ENCODE measurements at places on chromosomes 16 and 17.

- DNase-seq: no peak
Measured at GRCh38 chr17:8674344-8675305, 44.1 kb upstream of the MYH10 start.

- no peak for DNase-seq
Measured at GRCh38 chr17:40410082-40410481, 7.6 kb downstream of the TOP2A start.

GRCh38 chr17:18008496-18009268 lies 30.3 kb downstream of the ATPAF2 start:
- DNase-seq: no peak

GRCh38 chr17:17035490-17035889 lies 6.8 kb upstream of the MPRIP start:
- no peak for DNase-seq

DNA sequence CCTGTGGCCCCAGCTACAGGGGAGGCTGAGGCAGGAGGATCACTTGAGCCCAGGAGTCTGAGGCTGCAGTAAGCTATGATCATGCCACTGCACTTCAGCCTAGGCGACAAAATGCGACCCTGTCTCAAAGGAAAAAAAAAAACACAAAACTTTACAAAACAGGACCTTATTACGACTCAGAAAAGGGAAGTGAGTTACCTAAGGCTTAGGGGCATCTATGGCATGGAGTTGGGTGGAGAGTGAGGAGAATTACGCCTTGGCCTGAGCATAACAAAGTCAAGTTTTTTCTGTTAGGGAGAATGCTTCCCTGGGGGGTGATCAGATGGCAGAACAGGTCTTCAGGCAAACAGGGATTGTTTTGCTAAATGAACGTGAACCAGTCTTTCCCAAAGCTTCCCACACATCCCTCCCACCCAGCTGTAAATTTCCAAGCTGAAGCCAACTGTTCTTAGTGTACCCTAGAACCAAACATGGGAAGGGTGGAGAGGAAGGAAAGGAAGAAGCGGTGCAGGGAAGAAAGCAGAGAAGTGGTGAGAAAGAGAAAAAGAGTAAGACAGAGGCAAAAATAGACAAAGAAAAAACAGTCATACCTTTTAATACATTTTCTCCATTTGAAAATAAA lies 24.6 kb upstream of the TNRC6C start:
- DNase-seq: no peak

- no peak for DNase-seq
Measured at GRCh38 chr17:9187828-9188227, 166.5 kb downstream of the NTN1 start.

DNA sequence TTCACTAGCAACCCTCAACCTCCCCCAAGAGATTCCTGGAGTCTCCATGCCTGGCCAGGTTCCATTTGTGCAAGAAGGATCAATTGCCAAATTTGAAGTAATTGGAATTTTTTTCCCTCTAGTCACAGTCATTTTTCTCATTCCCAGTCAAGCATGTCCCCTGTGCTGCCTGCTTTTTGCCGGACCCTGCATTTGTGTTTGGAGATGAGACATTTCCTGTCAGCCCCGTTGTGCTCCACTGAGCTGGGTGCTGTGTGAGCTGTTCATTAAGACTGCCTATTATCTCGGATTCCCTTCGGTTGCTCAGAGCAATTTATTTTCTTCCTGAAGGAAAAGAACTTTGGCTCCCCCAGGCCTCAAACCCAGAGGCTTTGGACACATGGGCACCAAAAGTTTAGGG lies 201.0 kb upstream of the NLRP1 start:
- no peak for DNase-seq

GRCh38 chr16:51402785-51403184 lies 251.7 kb upstream of the SALL1 start:
- DNase-seq: no peak

- no peak for DNase-seq
Measured at GRCh38 chr17:12537436-12537835, 128.3 kb upstream of the MYOCD start.

- peak; percentile 75 for DNase-seq
Measured at GRCh38 chr16:68084504-68085258, 489 bp upstream of the NFATC3 start.

DNA sequence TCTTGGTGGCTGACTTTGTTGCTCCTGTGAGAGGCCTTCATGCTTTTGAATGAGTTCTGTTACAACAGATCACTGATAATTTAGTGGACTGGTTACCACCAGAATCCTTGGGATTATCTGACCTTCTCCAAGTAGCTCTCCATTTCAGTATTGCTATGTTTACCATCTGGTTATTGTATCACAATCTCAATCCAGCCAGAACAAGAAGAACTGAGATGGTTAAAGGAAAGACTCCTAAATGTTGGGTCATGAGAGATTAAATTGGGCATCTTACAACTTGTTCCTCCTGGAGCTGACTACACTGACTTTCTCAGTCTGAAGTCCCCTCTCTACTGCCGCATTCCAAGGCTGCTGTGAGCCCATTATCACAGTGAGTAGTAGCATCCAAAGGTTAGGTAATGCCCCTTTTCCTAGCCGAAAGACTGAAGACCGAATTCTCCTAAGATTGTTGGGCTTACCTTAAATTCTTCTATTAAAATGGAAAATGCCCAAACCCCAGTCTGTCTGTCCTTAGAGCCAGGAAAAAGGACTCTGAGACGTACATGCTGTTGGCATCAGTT lies 181.7 kb upstream of the TBX2 start:
- no peak for DNase-seq

- DNase-seq: no peak
Measured at GRCh38 chr17:8832711-8833352, 33.7 kb upstream of the MFSD6L start.

DNA sequence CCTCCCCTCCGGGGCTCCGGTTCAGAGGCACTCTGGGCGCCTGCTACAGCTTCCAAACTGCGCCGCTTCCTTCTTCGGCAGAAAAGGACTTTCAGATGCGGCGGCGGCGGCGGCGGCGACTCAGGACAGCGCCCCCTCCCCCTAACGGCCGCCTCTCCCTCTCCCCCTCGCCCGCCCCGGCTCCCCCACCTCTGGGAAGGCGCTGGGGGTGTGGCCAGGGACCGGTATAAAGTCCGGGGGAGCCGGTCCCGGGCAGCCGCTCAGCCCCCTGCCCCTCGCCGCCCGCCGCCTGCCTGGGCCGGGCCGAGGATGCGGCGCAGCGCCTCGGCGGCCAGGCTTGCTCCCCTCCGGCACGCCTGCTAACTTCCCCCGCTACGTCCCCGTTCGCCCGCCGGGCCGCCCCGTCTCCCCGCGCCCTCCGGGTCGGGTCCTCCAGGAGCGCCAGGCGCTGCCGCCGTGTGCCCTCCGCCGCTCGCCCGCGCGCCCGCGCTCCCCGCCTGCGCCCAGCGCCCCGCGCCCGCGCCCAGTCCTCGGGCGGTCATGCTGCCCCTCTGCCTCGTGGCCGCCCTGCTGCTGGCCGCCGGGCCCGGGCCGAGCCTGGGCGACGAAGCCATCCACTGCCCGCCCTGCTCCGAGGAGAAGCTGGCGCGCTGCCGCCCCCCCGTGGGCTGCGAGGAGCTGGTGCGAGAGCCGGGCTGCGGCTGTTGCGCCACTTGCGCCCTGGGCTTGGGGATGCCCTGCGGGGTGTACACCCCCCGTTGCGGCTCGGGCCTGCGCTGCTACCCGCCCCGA lies at the start of gene IGFBP4:
Gene IGFBP4, plus strand, starts transcription at position 255 of the 792 bp plus-strand sequence. Its CDS starts 286 bp downstream, at position 541.
- DNase-seq: peak; percentile 76

- DNase-seq: no peak
Measured at GRCh38 chr16:5031601-5032000, 2.1 kb downstream of the NAGPA start.

DNA sequence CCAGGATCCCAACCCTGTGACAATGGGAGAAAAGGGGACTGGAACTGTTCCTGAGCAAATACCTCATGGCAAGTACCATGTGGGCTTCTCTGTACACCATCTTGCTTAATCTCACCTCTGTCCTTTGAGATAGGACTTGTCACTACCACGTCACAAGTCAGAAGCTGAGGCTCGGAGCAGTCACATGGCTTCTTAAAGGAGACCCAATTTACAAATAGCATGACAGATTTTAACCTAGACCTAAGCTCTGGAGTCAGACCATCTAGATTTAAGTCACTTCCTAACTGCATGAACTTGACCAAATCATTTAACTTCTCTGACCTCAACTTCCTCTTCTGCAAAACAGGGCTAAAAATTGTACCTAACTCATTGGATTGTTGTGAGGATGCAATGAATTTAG lies 36.0 kb upstream of the CCL1 start:
- DNase-seq: no peak

GRCh38 chr17:56898874-56899273 lies 15.0 kb downstream of the TRIM25 start:
- no peak for DNase-seq

DNA sequence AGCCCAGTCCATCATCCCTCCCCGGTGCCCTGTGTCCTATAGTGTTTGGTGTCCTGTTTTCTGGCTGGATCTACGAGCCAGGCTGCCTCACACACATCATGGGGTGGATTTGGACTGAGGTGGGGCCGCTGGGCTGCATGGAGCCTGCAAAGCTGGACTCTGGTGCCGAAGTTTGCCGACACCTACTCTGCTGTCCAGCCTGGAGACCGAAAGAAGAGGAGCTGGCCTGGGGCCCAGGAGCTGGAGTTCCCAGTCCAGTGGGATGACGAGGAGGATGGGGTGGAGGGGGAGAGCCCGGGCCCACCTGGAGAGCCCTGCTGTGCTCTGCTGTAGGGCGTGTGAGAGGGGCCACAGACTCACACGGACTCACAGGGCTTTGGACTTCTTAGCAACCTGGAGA lies 40.3 kb upstream of the ENPP7 start:
- no peak for DNase-seq

- DNase-seq: no peak
Measured at GRCh38 chr16:84451781-84452180, 52.7 kb downstream of the MEAK7 start.

- DNase-seq: no peak
Measured at GRCh38 chr16:89741342-89742014, 20.1 kb downstream of the ZNF276 start.

- no peak for DNase-seq
Measured at GRCh38 chr16:23920899-23921298, 85.1 kb downstream of the PRKCB start.

DNA sequence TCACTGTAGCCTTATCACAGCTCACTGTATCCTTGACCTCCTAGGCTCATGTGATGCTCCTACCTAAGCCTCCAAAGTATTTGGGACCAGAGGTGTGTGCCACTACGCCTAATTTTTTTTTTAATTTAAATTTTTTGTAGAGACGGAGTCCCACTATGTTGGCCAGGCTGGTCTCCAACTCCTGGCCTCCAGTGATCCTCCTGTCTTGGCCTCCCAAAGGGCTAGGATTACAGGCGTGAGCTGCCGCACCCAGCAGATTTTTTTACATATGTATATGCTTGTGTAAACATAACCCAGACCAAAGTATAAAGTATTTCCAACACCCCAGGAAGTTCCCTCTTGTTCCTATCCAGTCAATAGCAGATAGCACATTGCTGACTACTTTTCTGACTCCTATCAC lies 1.7 kb upstream of the PGP start:
- no peak for DNase-seq

DNA sequence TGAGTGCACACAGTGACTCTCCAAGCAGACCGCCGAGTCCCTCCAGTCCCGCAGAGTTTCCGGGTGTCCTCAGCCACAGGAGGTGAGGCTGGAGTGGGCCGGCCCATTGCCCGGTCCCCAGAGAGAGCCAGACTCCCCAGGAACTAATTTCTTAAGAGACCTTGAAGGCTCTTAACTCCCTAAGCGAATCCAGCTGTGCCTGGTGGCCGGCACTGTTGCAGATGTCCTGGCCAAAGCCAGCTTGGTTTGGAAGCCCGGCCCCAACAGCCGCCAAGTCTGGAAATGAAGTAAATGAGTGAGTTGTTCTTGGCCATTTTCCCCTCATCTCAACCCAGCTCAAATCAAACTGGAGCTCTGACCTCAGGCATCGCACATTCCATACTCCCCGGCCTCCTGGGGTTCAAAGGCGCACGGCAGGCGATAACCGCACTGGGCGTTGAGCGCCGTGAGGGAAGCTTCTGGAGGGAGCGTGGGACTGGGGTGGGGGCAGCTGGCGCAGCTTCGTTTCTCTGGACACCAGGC lies 42.0 kb downstream of the CMIP start:
- no peak for DNase-seq

DNA sequence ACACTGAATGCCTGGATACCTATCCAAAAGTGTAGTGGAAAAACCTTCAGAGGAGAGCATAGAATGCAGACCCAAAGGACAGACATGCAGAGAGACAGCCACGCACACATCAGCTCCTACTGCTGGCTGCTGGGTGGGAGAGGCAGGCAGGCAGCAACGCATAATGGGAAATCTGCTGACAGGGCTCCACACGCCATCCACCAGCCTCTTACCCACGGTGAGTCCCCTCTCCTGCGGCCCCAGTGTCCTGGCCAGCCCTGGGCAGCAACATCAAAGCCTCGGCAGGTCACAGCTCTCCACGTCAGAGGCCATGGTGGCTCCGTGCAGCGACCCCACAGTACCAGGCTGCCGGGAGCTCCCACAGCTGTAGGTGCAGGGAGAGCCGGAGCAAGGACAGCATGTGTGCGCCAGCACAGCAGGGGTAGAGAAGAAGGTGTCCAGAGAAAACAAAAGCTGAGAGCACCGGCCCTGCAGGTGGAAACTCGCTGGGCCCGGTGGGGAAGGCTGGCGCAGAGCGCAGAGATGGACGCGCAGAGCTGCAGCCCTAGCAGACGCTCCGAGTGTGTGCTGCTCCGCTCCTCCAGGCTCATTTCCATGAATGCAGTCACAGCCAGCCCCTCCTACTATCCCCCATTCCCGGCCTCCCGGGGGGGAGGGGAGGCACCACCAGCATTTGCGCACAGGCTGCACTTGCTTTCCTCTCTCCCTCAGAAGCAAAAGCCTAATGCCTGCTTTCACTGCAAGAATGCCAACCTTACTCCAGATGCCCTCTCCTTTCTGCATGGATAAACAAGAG lies 58.9 kb downstream of the CYTH1 start:
- no peak for DNase-seq

DNA sequence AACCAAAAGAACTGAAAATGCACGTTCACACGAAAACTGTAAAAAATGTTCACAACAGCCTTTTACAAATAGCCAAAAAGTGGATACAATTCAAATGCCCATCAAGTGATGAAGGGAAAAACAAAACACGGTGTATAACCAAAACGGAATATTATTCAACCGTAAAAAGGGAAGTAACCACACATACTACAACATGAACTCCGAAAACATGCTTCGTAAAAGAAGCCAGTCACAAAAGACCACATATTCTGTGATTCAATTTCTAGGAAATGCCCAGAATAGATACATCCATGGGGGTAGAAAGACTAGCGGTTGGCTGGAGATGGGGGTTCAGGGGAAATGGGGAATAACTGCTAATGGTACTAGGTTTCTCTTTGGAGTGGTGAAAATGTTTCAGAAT lies 81.5 kb upstream of the TRAP1 start:
- no peak for DNase-seq

DNA sequence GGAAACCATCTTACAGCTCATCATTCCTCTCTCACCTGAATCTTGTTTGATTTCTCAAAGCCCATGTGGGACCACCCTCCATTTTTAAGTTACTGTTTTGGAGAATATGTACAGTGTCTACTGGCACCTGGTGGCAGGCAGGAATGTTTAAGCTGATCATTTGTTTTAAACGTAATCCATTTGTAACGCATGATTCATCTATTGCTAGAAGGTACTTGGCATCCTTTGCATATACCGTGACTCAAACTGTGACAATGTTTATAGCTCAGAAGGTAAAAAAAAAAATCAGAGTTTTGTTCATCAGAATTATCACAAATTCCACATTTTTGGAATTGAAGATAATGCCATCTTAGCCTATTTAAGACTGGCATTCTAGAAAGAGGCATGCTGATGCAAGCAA lies 1007.5 kb upstream of the EEF2KMT start:
- DNase-seq: no peak

GRCh38 chr16:57578521-57579360 lies 36.3 kb downstream of the ADGRG5 start:
- no peak for DNase-seq

All from LoVo (cell line).